ENCODE measurements at places on chromosomes 7 and 10.

GRCh38 chr7:138064856-138065357, 11.4 kb upstream of the AKR1D1 start:
- DNase-seq, result no peak

DNA sequence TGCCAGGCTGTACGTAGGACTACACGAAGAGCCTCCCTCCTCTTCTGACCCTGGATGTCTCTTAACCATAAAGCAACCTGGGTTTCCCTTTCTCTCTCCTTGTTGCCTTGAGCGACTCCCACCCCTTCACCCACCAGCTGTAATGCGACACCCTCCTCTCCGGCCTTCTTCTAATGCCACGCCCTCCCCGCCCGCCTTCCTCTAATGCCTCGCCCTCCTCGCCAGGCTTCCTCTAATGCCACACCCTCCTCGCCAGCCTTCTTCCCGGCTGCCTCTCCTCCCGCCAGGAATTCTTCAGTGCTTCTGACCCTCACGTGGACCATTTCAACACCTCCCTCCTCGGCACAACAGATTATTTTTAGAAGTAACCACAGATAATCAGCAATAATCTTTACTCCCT, 348.5 kb upstream of the SHH start:
- no peak for DNase-seq

- no peak for DNase-seq
These were observed 13.5 kb upstream of the GPR85 start for GRCh38 chr7:113100121-113100603.

- DNase-seq, result no peak
These were observed 3.5 kb downstream of the VGF start for GRCh38 chr7:101161692-101162471.

DNA sequence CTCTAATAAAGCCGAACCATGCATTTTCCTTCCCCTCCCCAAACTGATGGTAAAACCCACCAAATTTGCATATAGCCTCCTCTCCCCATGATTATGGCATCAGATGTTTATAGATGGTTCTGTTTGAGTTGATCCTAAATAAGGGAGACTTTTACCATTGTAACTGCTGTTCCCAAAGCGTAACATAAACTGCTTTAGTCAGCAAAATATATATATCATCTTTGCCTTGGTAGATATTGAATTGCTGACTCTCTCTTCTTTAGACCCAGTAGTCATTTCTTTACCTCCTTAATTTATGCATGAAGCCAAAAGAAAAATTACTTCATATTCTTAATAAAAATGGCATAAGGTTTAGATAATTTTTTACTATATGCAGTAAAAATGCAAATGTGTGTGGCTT, 86.2 kb upstream of the LRGUK start:
- DNase-seq, result no peak

- no peak for DNase-seq
These were observed 203.7 kb upstream of the IMMP2L start for GRCh38 chr7:111765751-111766643.

DNA sequence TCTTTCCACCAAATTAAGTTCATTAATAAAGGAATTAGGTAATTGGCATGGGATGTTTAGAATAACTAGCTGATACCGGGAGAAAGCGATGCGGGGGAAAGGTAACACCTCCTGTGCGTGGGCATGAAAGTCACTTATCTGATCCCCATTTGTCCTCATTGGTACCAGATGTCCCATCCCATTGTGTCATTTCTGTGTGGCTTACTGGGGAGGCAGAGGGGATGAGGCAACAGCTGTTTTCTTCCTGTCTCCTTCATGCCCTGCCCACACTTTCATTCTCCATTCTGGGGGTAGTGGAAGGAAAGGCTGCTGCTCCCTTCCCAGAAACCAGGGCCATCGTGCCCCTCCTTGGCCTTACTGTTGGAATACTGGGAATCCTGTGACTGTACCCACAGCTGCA, 27.1 kb downstream of the EEPD1 start:
- no peak for DNase-seq

GRCh38 chr7:28530803-28531175, 118.5 kb downstream of the CREB5 start:
- no peak for DNase-seq

- no peak for DNase-seq
These were observed 10.4 kb downstream of the ZNF3 start for GRCh38 chr7:100071018-100071723.

DNA sequence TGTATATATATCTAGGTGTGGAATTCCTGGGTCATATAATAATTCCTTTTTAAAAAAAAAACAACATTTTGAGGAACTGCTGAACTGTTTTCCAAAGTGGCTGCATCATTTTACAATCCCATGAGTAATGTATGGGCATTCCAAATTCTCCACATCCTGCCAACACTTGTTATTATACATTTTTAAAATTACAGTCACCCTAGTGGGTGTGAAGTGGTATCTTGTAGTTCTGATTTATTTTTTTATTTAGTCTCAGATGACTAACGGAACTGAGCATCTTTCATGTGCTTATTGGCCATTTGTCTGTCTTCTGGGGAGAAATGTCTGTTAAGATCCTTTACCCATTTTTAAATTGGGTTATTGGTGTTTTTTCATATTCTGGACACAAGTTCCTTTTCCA, 12.0 kb upstream of the KLHL7 start:
- DNase-seq, result no peak

- no peak for DNase-seq
These were observed 45.1 kb downstream of the ZNF248 start for GRCh38 chr10:37812290-37812689.

DNA sequence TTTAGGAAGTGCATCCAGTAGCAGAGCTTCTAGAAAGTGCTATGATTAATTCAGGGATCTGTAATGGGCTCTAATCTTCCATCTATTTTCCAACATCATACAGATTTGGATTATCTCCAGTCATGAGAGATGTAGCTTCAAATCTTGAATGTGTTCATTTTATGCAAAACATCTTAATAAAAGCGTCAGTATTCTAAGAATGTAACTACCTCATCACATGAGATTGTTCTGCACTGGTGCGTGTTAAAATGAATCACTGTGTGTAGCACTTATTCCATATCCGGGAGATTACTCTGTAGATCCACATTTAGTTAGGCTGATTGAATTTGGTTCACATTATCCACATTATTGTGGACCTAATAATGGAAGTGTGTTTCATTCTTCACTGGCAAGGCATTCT, 344.9 kb upstream of the CHRM2 start:
- no peak for DNase-seq

DNA sequence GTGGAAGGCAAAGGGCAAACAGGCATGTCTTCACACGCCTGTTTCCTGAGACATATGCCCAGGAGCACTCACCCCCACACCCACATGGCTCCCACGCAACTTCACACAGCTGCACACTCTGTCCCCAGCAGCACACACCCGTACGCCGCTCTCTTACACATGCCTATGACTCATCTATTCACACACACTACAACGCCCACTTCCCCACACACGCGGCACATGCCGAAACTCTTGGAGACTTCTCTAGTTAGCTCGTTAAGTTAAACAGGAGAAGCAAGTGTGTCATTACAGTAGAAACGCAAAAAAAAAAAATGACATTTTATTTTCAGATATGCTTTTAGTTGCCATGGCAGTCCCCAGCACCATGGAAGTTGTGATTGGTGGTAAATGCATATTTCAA, 6.7 kb downstream of the CALN1 start:
- no peak for DNase-seq

- DNase-seq, result no peak
These were observed 29.0 kb upstream of the OGDHL start for GRCh38 chr10:49791100-49791499.

DNA sequence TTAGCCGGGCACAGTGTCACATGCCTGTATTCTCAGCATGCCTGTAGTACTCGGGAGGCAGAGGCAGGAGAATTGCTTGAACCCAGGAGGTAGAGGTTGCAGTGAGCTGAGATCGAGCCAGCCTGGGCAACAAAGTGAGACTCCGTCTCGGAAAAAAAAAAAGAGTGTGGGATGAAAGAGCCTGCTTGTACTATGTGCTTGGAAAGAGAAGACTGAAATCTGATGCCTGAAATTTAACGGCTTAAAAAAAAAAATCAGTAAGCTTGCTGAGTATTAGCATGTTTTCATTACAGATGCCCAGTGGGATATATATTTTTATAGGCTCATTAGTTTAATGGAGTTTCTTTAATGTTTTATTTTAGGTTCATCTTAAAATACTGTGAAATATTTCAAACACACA, 4.2 kb downstream of the NT5C2 start:
- DNase-seq, result no peak

DNA sequence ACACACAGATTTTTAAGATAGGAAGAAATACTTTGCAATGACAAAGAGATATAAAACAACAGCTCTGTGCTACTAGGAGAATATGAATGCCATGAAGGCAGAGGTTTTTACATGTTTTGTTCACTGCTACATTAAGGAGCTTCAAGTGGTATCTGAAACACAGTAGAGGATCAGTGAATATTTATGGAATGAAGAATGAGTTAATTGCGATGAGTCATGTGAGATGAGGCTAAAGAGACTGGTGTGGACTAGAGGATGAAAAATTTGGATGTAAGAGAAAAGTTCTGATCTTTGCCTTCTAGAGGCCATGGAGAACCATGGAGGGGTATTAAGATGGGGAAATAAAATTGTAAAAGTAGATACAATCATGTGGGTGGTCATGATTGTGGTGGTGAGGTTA, 434.2 kb downstream of the PHTF2 start:
- no peak for DNase-seq

DNA sequence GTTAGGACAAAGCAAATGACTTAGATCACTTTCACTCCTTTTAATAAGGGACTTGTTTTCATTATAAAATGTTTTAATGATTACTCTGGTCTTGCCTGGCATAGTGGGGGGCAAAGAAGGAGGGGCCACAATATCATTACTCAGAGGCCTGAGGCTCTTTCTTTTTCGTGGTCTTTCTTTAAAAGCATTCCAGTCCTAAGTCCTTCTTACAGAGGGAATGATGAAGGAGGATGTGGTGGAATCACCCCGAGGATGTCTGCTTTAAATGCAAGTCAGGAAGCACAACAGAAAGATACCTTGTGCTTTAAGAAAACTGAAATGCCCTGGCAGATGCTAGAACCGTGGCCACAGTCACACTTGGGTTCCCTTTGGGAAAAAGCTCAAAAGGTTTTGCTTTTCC, 379.1 kb downstream of the INHBA start:
- no peak for DNase-seq

DNA sequence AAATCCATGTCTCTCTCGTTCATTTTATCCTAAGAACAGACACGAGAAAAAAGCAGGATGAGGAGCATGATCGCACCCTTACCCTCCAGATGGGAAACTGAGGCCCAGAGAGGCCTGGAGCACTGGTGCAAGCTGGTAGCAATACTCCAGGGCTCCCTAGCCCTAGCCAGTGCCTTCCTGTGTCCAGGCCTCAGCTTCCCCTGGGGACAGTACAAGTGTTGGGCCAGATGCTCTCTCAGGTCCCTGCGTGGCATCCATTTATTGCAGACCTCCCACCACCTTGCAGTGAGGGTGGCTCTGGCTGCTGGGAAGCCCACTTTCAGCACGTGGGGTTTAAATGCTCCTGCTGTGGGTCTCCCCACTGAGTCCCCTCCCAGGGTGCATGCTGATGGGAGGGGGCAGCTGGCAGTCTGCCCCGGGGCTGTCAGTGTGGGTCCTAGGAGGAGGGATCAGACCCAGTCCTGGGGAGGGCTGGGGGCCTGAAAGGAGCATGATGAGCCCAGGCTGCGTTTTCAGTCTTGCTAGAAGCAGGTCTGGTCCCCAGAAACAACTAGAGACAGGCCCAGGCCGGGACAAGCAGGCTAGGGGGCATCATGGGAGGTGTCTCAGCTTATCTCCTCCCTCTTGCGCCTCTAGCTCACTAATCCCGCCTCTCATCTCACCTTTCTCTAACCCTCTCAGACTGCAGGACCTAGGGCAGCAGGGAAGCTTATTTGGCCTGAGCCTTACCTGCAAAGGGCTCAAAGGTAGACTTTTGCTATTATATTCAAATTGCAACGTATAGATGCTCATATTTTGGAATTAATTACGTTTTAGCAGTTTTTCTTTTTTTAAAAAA, 662 bp upstream of the PPIF start:
- DNase-seq, result peak; percentile 4

DNA sequence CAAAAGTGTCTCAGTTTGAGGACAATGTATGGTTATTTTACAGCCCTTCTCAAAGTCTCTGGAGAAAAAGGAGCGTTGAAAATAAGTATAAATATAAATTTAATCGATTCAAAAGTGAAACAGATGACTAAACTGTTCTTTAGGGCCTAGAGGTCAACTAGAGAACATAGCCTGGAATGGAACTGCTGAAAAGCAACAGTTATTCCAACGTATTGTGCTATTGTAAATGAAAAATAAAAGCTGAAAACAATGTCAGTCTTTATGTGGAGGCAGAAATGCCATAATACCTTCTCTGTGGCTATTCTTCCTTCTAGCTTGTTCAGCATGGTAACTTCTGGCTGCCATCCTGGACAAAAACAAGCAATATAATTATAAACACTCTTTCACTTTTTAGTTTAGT, 362.5 kb downstream of the ARL4A start:
- no peak for DNase-seq

DNA sequence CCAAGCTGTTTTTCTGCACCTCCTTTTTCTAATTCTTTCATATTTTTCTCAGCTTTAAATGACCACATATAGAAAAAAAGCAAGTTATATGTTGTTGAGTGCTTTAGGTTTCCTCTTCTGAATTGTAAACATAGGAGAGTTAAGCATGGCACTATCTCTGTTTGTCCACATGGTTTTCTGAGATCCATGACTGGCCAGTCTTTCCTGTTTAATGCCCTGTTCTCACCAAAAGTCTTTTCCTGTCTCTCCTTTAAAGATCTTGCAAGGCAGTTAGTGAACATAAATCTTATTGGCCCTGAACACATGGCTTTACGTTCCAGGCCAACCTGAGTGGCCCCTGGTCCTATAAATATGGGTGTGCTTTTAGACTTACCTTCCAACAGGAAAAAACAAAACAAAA, 19.4 kb downstream of the TRPV5 start:
- no peak for DNase-seq

GRCh38 chr10:127207081-127207480, 10.7 kb upstream of the INSYN2A start:
- no peak for DNase-seq

DNA sequence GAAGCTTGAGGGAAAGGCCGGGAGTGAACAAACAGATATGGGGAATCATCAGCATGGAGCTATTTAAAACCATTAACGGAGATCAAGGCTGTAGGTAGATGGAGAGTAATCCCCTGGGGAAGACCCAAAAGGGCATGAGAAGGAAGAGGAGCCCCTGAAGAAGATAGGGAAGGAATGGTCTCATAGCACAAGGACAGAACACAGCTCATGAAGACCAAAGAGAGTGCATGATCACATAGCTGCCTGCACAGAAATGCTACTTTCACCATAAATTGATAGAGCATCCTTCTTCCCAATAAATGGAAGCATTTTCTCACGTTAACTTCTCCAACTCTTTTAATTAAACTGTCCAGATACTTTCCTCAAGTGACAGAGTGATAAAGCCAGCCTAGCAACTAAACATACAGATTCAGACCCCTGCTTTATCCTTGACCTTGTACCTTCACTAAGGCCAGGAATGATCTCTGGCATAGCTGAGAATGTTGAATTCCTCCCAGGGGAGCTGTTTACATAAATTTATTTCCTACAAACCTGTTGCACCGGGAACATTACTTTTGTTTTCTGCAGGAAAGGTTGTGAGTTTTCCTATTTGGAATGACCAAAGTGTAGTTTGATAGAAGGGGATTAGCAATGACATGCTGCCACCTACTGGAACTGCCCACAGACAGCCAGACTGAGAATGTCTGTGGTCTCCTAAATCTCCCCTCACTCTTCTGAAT, 110.8 kb upstream of the LRGUK start:
- DNase-seq, result no peak

GRCh38 chr7:85974176-85974575, 669.5 kb upstream of the GRM3 start:
- no peak for DNase-seq

All from hematopoietic multipotent progenitor cell treated with erythropoietin and hydrocortisone succinate and interleukin-3 and kit ligand, for 15 days (in vitro differentiated cells).